NCI-H774 (cell line): ENCODE measurements at places on chromosomes 2 and 18.
A peak's percentile ranks its signal among the peaks of the same experiment; 100 is the strongest.

- DNase-seq = no peak
Measured at GRCh38 chr2:140529706-140530105, 1601.1 kb downstream of the LRP1B start.

GRCh38 chr2:120629241-120629895 lies 106.3 kb upstream of the GLI2 start:
- no peak for DNase-seq

GRCh38 chr2:75525434-75526310 lies 35.1 kb downstream of the EVA1A start:
- no peak for DNase-seq

- DNase-seq = peak; percentile 78
Measured at GRCh38 chr2:223563462-223563861, 38.7 kb downstream of the SCG2 start.

DNA sequence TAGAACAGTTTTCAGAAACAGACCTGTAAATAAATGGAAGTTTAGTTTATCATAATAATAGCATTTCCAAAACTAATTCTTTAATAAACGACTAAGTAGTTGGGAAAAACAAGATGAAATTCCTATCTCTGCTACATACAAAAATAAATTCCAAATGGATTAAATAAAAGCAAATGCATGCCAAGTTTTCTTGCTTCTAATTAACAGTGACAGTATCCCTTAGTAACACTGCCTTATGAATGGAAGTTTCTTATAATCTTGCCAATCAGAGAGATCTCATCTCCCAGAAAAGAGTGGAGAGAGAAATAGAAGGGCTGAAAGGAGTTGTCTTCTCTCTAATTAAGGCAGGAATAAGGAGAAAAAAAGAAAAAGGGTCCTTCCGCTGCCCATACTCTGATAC lies 133.9 kb downstream of the GFPT1 start:
- DNase-seq = no peak

- DNase-seq = no peak
Measured at GRCh38 chr2:231168460-231169139, 29.8 kb upstream of the ARMC9 start.

- DNase-seq = no peak
Measured at GRCh38 chr2:129847043-129847442, 132.4 kb upstream of the RAB6C start.

DNA sequence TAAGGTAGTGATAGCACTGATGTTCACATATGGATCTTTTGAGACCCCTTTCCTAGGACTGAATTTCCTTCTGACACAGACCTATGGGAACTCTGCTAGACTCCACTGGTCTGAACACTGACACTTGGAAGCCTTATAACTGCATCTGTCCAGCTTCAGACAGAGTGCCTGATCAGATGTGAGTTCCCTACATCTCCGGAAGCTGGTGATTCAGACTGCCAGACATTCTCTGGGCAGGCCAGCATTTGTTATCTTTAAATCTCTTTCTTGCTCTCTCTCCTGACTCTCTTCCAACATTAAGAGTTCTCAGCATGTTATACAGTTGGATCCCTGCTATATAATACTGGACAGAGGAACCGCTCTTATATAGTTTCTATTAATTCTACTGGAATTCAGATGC lies 408.5 kb downstream of the ZEB2 start:
- no peak for DNase-seq

GRCh38 chr18:42649331-42650035 lies 466.0 kb downstream of the RIT2 start:
- no peak for DNase-seq
